ENCODE measurements at places on chromosomes 16 and 17. TPM values are rescaled to one million over a fixed set of nuclear protein-coding genes. Genes with fewer than 3 reads are reported as not detected.
A peak's percentile ranks its signal among the peaks of the same experiment; 100 is the strongest.

DNA sequence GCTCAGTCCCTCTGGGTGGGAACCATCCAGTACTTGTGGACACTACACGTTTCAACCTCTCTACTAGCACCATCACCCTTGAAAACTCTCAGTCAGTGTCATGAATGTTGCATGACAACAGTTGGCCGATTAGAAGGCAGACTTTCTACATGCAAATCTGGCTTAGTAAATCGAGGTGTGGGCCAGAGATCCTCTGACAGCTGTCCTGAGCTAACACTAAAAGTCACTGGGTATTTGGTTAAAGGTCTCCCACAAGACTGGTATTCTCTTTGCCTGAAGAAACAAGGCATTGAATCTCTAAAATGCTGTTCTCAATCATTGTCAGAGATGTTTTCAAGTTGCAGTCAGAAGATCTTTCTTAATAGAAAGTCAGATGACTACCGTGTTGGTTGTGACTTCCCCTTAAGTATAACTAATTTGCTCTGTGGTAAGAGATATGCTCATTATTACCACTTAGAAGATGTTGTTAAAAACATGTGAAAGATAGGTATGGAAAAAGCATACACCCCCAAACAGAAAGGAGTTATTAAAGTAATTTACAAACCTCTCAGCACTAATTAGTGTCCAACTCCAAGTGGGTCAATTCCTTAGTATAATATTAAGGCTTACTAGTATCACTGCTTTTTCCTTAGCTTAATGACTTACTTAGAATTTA, 62.3 kb downstream of the WNT3 start:
- no peaks in the 10 kb centered on the region for H3K27me3 ChIP-seq
- H3K36me3 ChIP-seq: peaks cover 29% of the 10 kb centered on the region
- peaks cover 7% of the 10 kb centered on the region for H3K4me1 ChIP-seq
- no peak overlapping the region for H3K27ac ChIP-seq

DNA sequence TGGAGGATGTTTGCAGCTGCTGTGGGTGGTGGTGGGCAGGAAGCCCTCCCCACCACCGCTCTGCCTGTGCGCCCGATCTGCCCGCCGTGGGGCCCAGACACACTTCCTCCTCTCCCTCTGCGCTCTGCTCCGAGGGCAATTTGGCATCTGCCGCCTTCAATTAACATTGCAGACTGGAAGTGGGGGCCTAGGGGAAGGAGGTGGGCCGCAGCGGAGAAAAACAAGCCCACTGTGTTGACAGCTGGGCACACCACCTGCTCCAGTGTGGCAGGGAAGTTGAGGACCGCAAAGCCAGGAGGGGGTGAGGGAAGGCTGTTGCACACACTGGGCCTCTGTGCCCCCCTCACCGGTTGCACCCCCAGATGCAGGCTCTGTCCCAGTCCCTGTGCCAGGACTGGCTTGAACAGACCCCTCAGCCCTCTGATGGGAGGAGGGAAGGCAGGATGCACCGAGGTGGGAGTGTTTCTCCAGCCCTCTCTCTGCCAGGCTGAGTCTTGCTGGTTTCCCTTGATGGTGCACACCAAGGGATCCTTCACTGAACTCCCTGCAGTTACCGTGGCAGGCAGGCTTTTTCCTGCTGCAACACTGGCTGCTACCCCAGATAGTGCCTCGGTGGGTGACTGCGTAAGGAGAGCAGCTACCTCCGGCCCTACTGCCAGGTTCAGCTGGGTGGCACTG, 72.8 kb upstream of the MED9 start:
- DNase-seq: peak; percentile 66
- no peaks in the 10 kb centered on the region for H3K36me3 ChIP-seq
- H3K4me1 ChIP-seq: peaks cover 61% of the 10 kb centered on the region
- peak overlapping the region; percentile 82 for H3K27ac ChIP-seq
- peak overlapping the region; percentile 36 for H3K4me3 ChIP-seq
- H3K27me3 ChIP-seq: no peaks in the 10 kb centered on the region

DNA sequence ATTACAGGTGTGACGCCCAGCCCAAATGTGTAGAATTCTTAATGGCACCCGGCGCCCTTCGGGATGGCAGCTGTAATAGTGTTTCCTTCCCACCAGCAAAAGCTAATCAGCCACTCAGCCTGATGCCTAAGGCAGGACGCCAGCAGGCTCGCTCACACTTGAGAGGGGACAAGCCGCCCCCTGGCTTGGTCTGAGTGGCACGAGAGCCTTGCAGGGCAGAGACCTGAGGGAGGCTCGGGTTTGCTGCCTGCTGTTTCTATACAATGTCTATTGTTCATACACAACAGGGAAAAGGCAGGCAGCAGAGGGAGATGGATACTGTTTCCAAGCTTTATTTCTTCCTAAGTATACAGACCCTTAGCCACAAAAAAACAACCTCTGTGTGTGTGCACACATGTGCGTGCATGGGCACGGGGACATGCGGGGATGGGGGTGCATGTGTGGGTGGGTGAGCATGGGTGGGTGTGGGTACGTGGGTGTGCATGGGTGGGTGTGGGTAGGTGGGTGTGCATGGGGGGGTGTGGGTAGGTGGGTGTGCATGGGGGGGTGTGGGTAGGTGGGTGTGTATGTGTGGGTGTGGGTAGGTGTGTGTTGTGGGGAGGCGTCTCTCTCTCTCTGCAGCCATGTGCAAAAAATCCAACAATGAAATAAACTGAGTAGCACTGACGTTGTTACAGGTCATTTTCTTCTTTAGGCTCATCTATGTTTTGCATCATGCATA, 10.0 kb downstream of the SLC38A8 start:
- H3K4me1 ChIP-seq: peaks cover 12% of the 10 kb centered on the region
- H3K36me3 ChIP-seq: no peaks in the 10 kb centered on the region
- no peak overlapping the region for H3K27ac ChIP-seq
- H3K4me3 ChIP-seq: no peak overlapping the region

DNA sequence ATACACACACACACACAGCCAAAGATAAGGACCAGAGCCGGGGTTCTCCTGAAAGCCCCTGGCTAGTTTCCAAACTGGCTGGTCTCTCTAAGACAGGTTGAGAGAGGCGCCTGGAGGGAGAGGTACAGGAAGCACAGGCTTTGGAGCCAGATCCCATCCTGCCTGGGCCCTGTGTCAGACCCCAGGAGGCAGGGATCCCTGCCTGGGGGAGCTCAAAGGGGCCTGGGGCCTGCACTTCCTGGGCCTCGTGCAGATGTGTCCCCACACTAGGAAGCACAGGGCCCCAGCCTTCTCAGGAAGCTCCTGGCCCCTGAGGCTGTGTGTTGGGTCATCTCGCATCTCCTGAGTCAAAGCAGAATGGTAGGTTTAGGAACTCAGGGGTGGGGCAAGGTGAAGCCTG, 16.0 kb downstream of the SLC5A10 start:
- no peak for DNase-seq
- no peaks in the 10 kb centered on the region for H3K36me3 ChIP-seq
- peaks cover 5% of the 10 kb centered on the region for H3K4me1 ChIP-seq
- H3K4me3 ChIP-seq: no peak overlapping the region

DNA sequence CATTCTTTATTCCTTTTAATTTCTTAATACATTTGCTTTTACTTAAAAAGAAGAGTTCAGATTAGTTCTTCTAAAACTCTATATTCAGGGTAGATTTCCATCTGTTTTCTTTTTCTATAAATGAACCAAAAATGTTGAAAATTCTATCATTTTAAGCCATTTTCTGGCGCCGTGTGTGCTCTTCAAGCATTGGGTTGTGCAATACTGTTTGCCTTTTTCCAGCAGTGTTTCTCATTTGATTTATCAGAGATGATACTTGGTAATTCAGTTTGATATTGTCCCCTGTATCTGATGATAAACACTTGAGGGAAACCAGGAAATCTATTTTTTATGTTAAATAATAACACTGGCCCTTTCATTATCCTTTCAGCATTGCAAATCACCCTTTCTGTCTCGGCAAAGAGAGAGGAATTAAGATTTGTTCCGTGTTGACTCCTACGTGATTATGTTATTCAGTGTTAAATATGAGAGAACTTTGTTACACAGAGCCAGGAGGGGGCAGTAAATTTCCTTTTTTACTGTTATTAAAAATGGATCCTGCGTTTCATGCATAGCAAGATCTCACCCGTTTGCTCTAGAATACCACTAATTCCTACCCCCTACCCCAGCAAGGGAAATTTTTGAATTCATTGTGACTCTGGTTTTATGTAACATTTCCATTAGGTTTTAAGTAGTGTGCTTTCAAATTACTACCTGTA, 606.9 kb upstream of the RBFOX1 start:
- no peaks in the 10 kb centered on the region for H3K4me1 ChIP-seq
- no peaks in the 10 kb centered on the region for H3K36me3 ChIP-seq
- no peak for DNase-seq
- no peak overlapping the region for H3K4me3 ChIP-seq

- peaks cover 70% of the 10 kb centered on the region for H3K4me1 ChIP-seq
- no peak overlapping the region for H3K4me3 ChIP-seq
- no peaks in the 10 kb centered on the region for H3K27me3 ChIP-seq
- peaks cover 7% of the 10 kb centered on the region for H3K36me3 ChIP-seq
- peak; percentile 58 for DNase-seq
Measured at GRCh38 chr17:27578718-27579085, 52.3 kb upstream of the LGALS9 start.

DNA sequence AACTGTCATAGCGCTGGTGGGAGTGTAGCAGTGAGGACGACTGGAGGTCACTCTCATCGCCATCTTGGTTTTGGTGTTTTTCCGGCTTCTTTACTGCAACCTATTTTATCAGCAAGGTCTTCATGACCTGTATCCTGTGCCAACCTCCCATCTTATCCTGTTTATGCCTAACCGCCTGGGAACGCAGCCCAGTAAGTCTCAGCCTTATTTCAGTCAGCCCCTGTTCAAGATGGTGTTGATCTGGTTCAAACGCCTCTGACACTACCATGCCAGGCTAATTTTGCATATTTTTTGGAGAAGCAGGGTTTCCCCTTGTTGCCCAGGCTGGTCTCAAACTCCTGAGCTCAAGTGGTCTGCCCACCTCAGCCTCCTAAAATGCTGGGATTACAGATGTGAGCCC, 179.8 kb upstream of the HSBP1 start:
- no peaks in the 10 kb centered on the region for H3K36me3 ChIP-seq
- H3K27ac ChIP-seq: no peak overlapping the region
- H3K27me3 ChIP-seq: no peaks in the 10 kb centered on the region

GRCh38 chr16:87380881-87381280, 2.7 kb downstream of the FBXO31 start:
- peaks cover 15% of the 10 kb centered on the region for H3K36me3 ChIP-seq
- DNase-seq: no peak
- no peaks in the 10 kb centered on the region for H3K27me3 ChIP-seq
- peak overlapping the region; percentile 87 for H3K27ac ChIP-seq

DNA sequence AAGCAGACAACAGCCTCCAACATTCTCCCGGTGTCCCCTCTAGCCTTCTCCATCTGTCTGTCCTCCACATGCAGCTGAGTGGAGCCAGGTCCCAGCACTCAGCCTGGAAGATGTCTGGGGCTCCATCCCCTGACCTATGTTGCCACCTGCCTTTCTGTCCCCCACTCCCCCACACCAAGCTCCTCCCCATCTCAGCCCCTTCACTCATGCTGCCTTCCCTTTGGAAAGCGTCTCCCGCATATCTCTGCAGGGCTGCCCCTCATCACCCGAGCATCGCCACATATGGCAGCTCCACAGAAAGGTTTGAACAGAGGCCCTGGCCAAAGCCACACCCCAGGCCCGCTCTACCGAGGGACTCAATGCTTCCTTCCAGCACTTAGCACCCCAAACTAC, 24.2 kb downstream of the NSMCE1 start:
- no peaks in the 10 kb centered on the region for H3K27me3 ChIP-seq
- H3K36me3 ChIP-seq: peaks cover 64% of the 10 kb centered on the region
- H3K4me3 ChIP-seq: no peak overlapping the region
- H3K4me1 ChIP-seq: peaks cover 81% of the 10 kb centered on the region
- DNase-seq: no peak

TAT gene
- not detected for total RNA-seq

COPS3 gene
- total RNA-seq: 109 TPM

DNA sequence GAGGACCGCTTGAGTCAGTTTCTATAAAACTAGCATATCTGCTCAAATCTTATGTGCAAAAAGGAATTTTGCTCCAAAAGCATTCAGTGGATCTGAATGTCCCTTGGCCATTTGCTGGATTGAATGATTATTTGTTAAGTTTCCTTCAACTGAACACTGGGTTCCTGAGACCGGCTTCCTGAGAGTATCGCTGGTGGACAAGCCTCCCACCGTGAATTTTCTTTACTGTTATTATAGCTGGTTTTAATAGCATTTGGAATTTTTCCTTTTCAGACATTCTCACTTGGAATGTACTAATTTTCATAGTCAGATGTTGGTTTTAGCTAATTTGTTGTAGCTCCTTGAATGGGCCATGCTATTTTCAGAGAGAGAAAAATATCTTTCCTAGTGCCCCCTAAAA, 9.8 kb upstream of the MYOCD start:
- H3K27ac ChIP-seq: no peak overlapping the region
- no peaks in the 10 kb centered on the region for H3K36me3 ChIP-seq
- DNase-seq: no peak
- H3K4me1 ChIP-seq: no peaks in the 10 kb centered on the region
- no peak overlapping the region for H3K4me3 ChIP-seq
- H3K27me3 ChIP-seq: no peaks in the 10 kb centered on the region

- no peaks in the 10 kb centered on the region for H3K27me3 ChIP-seq
- no peak overlapping the region for H3K4me3 ChIP-seq
- DNase-seq: no peak
- H3K27ac ChIP-seq: no peak overlapping the region
- peaks cover 32% of the 10 kb centered on the region for H3K36me3 ChIP-seq
Measured at GRCh38 chr17:81707725-81708646, 4.1 kb upstream of the SLC25A10 start.

DNA sequence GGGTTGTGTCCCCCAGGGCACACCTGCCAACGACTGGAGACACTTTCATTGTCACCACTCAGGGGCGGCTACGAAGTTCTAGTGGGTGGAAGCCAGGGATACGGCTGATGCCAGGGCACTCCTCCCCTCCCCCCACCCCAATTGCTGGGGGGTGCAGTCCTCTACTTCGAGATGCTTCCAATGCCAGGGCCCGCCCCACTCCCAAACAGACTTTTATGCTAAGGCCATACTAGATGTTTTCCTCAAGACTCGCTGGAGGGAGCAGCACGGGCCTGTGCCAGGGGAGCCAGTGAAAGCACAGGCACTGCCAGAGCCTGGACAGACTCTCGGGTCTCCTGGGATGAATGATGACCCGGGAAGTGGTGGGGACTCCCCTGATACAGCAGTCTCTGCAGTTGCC, 178.0 kb downstream of the CPPED1 start:
- H3K4me3 ChIP-seq: no peak overlapping the region
- DNase-seq: no peak
- no peak overlapping the region for H3K27ac ChIP-seq
- H3K36me3 ChIP-seq: no peaks in the 10 kb centered on the region

Measured in activated CD4-positive, alpha-beta memory T cell treated with anti-CD3 and anti-CD28 coated beads, Interleukin-2, amount 10 ng/mL, durations not matched to agents 7 days and 5 days (primary cell).